HuH-7.5 (cell line): ENCODE measurements at places on chromosomes 4 and X.

GRCh38 chr4:93201471-93202096 lies 627.0 kb upstream of the ATOH1 start:
- DNase-seq, result no peak

GRCh38 chr4:108488865-108489264 lies 131.5 kb upstream of the RPL34 start:
- DNase-seq, result no peak

DNA sequence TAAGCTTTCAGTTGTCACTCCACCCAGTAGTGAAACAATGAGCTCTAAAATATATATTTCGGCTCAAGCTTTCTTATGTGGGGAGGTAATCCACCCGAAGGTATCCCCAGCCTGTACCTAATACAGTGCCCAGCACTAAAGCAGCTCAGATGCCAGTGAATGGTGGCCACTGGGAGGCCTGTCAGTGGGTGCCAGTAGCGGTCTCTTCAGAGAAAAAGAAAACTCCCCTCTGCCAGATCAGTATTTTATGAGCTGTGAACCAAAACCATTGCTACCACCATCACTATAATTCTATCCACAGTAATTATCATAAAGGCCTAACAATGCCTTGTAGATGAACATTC lies 835 bp upstream of the NFKB1 start:
- no peak for DNase-seq

GRCh38 chr4:79611026-79611425 lies 203.0 kb upstream of the GK2 start:
- no peak for DNase-seq

DNA sequence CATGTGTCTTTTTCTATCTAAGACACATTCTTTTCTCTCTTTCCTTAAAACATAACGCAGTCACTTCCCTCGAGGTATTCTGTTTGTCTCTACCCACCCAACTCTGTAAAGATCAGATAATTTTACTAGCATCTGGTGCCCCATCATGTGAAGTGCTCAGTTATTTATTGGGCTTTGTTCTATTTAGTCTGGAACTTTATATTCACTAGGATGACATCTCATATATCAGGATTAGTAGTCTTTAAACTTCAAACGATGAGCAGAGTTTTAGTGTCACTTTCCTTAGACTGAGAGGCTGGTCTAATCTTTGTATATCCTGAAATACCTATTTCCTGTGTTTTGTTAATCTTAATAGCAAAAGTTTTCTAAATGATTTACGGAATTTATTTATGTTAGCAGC lies 445.5 kb upstream of the NDST3 start:
- no peak for DNase-seq

- no peak for DNase-seq
Observed at GRCh38 chr4:185916683-185917082, 104.7 kb upstream of the SORBS2 start.

- DNase-seq, result no peak
Observed at GRCh38 chr4:129246145-129246544, 150.2 kb downstream of the C4orf33 start.

DNA sequence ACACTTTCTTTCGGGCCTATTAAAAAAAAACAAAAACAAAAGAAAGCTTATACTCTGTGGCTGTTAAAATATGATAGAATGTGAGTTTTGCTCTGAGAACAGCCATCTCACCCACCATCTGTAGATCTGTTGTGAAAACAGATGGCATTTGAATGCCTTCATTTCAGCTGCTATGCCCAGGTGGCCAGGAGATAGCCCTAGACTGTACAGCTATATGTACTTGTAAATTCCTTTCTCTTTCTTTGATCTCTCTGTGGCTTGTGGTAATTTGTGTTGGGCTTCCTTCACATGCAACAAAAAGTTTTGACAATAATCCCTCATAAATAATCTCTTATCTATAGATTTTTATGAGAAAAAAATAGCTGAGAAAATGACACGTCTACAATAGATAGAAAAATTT lies 38.1 kb downstream of the PNPLA4 start:
- DNase-seq, result no peak

DNA sequence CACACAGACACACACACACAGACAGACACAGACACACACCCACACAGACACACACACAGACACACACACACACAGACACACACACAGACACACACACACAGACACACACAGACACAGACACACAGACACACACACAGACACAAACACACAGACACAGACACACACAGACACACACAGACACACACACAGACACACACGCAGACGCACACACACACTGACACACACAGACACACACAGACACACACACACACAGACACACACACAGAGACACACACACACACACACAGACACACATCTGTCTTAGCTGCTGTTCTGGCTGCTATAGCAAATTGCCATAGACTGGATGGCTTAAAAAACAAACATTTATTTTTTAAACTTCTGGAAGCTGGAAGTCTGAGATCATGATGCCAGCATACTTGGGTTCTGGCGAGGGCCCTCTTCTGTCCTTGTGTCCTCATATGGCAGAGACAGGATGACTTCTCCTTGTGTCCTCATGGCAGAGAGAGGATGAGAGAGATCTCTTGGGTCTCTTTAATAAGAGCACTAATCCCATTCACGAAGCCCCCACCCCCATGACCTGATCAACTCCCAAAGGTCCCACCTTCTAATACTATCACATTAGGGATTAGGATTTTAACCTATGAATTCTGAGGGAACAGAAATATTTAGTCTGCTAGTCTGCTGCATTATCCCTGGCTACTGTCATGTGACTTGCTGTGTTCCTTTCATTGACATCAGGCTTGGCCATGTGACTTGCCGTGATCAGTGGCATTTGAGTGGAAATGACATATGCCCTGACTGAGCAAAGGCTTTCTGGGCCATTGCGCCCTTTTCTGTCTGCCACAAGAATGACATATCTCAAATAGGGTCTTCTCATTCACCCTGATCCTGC lies 32.7 kb upstream of the RASGEF1B start:
- no peak for DNase-seq

GRCh38 chr4:23113104-23113503 lies 420.4 kb downstream of the GBA3 start:
- no peak for DNase-seq

- no peak for DNase-seq
Observed at GRCh38 chr4:114658179-114658578, 59.6 kb downstream of the UGT8 start.

DNA sequence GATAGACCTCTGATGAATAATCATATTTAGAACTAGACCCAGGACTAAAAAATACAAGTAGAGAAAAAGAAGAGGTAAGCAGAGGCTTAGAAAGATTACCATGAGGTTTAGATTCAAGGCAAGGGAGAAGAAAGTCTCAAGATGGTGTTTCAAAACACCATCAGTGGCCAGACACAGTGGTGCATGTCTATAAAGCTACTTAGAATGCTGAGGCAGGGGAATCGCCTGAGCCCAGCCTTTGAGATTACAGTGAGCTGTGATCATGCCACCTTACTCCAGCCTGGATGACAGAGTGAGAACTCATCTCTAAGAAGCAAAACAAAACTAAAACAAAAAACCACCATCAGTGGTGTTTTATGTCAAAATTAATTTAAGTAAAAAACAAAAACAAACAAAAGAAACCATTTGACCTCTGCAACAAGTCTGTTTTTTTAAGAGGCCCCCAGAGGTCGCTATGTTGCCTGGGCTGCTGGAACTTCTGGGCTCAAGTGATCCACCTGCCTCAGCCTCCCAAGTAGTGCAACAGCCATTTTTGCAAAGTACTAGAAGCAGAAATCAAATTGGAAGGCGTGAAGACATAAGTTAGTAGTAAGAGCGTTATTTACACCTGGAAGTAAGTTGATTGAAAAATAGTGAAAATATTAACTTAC lies 784.3 kb downstream of the ADGRL3 start:
- no peak for DNase-seq

DNA sequence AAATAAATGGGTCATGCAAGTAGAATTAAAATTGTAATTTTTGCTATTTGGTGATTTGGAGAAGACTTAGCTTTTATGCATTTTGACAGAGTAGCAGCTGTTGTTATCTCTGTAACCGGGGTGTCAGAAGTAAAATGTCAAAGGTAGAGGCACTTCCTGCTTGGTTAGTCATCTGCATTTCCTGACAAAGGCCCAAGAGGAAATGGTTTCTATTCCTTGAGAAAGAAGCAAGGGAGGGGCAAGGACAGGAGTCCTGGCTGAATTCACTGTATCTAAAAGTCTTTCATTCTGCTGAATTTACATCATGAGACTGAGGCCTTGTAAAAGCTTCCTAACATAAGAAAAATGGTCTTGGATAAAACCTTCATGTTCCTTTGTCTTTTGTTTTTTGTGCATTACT lies 550.9 kb upstream of the BOD1L1 start:
- DNase-seq, result no peak

- peak; percentile 27 for DNase-seq
Observed at GRCh38 chrX:50579955-50580354, 109.3 kb upstream of the DGKK start.

GRCh38 chrX:130485870-130486269 lies 84.1 kb downstream of the RBMX2 start:
- DNase-seq, result no peak

- no peak for DNase-seq
Observed at GRCh38 chrX:20364238-20364637, 97.5 kb upstream of the RPS6KA3 start.

DNA sequence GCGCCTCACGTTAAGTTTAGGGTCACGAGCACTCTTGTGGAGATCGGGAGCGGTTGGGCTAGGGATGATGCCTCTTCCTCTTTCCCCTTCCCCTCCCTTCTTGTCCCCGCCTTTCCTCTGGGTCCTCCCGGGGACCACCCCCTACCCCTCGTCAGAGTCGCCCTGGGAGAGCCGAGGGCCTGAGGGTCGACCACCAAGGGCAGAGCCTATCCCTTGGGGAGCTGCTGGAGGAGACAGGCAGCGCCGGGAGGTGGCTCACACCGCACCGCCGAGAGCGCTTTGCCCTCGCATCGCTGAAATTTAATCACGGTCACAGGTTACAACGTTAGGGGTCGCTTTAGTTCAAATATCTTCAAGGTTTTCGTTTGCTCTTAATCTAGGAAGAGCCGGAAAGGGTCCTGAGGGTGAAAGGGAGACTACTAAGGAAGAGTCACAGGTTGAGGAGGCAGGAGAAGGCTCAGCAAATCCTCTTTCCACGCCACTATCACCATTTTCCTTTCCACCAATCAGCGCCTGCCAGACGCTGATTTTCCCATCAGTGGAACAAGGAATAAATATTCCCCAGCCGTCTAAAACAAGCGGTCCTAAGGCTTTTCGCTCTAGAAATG lies 528 bp upstream of the SNCA start:
- DNase-seq, result peak; percentile 9

DNA sequence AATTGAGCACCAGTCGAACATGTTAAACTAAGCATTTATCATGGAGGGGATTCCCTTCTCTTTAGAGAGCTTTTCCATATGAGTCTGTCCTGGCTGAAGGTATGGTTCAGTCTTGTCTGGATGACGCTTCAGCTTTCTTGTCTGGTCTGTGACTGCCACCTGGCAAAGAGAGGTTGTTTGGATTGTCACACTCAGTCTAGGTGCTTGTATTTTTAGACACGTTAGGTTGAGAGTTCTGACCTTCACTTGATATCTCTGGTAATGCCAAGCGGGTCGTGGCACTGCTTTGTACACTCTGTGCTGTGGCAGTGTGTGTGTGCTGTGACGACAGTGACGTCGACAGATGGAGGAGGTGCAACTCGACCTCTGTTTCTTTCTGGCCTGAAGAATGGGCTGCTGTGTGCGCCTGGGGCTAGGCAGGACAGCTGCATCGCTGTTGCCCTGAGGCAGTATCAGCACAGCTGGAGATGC lies 12.6 kb downstream of the NOCT start:
- no peak for DNase-seq

DNA sequence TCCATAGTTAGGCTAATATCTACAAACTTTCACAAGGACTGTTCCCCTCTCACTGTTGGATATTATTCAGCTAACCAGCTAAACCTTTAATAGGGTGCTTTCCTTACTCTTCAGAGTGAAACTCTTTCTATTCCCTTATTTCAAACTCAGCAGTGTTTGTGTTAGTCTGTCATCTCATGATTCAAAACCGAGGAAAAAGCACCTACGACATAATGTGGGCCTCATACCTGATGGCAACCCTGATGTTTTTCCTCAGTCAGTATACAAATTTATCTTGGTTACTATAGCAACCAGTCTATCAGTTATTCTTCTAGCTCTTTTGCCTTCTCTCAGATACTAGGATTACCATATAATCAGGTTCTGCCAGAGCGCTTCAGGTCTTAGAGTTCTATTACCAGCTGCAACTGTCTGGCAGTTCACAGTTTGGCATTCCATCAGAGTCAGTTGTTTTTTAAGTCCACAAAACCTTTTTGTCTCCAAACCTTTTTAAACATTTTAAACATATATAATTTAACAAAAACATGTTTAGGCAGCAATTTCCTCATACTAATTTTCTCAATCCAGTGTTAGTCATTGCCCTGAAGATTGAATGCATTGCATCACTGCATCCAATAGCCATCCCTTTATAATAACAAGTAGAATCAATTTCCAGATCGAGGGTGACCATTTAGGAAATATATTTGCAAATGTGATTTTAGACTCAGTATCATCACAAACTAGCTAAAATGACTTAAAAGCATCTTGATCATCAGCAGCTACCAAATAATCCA lies 7.4 kb downstream of the WDR44 start:
- no peak for DNase-seq

DNA sequence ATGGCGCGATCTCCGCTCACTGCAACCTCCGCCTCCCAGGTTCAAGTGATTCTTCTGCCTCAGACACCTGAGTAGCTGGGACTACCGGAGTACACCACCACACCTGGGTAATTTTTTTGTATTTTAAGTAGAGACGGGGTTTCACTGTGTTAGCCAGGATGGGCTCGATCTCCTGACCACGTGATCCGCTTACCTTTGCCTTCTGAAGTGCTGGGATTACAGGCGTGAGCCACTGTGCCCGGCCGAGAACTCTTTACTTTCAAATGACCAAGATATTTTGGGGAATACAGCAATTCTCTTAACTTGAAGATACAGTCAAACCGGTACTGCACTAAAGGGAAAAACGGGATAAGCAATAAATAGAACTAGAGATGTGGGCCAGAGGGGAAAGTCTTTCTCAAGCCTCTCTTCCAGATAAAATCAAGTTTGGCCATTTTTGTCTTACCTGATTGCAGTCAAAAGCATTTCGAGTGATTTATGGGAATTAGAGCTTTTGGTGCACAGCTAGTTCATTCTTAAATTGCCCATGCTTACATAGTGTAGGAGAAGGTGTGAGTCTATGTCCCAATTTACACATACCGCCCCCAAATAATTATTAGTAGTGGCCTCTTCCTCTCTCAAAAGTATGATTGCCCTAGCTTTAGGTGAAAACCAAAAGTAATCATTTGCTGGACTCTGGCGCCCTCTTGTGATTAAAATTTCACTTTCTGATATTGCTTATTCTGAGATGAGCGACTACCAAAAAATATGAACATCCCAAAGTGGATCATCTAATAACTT lies 53.2 kb upstream of the ABCG2 start:
- no peak for DNase-seq

GRCh38 chr4:31045724-31046318 lies 325.7 kb downstream of the PCDH7 start:
- no peak for DNase-seq
